Amygdala (tissue), 56 donors: ENCODE measurements at places on chromosomes 1 and 21.

DNA sequence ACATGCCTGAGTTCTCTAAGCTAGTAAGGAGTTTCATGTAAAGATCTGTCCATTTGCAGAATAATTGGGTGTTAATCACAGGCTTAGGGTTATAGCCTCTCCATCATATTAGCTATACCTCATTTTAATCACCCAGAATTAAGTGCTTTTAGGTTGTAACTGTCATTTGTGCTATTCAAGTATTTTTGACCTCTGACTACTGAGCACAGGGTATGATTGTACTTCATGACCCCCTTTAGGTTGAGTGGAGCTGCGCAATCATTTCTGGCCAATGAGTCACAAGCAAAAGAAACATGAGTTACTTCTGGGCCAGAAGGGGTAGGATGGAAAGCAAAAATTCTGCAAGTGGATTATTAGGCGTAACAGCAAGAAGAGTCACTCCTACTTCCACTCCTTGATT lies 8.4 kb upstream of the SNX7 start:
- no peak for DNase-seq

DNA sequence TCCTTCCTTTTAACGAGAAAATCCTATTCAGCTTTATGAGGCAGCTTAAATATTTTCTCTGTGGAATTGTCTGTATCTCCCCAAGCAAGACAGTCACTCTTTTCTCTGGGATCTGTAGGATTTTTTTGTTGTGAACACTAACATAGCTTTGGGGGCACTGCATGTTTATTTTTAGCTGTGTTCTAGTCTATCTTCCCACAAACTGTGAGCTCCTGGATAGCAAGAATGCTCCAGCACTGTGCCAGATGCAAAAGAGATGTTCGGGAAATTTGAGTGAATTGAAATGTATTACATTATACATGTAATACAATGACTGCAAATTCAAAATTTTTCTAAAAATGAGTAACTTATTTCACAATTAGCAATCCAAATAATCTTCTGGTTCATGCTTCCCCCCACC lies 282.2 kb downstream of the PLPP3 start:
- no peak for DNase-seq

DNA sequence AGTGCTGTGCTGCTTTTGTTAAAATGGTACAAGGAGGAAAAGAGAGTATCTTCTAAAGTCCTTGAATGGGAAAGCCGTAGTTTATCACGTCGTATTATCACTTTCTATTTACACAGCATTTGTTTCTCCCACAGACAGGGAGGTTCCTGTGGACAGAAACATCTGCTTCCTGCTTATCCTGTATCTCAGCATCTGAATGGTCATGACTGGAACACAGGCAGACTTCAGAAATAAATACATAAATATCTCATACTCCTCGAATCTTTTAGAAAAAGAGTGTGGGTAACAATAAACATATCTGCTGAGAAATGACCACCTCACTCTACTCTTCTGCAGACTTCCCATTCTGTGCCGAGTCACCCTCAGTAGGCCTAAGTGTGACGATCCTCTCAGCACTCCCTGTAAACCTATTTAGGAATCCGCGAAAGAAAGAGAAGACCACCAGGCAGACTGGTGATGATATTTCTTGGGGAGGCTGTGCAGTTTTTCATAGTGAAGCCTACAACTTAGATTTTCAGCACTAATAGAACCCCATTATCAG lies 393.5 kb downstream of the SMYD3 start:
- no peak for DNase-seq

DNA sequence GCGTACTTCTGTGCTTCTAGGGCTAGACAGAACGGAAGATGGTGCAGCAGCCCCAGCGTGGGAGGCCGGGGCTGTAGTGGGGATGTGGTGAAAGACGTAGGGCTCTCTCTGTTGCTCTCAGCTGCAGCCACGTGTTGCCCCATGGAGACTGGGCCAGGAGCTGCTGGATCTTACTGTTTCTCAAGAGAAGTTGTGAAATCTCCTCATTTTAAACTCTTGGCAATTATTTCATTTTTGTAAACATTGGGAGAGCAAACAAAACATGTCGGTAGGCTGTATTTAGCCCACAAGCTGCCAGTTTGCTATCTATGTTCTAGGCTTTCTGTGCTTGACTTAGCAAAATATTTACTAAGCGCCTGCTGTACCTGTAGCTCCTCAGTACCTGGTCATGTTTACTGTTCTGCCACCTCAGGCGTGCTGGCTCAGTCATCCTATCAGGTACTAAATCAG lies 15.9 kb upstream of the ELOA start:
- DNase-seq: no peak

DNA sequence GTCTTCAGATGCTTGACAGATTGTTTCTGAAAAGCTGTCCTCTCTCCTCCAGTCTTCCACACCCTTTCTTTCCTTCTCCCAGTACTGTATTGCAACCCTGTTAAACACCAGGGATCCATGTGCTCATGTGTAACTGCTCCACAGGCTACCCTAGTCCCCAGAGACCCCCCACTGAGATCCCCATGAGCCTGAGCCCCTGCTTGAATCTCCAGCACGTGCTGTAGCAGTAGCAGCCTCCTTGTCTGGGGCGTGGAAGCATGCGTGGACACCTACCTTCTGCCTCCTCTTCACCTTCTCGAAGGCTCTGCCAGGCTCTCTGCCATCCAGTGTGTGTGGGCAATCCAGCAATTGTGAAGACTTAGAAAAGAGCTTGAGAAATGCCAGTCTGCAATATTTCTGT lies 25.2 kb downstream of the GPR137B start:
- no peak for DNase-seq

GRCh38 chr1:207925210-207925609 lies 14.3 kb upstream of the CD34 start:
- DNase-seq: no peak

DNA sequence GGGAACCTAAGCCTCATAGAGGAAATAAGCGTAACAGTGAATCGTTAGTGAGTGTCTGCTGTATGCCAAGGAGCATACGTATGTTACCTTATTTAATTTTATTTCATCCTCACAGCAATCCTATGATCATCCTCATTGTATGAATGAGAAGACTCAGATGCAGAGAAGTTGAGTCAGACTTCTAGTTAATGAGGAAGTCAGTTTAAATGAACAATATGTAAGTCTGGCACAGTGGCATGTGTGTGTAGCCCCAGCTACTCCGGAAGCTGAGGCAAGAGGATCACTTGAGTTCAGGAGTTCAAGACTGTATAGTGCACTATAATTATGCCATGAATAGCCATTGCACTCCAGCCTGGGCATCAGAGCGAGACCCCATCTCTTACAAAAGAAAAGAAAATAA lies 148.0 kb downstream of the ZZZ3 start:
- DNase-seq: no peak
